ENCODE measurements at places on chromosomes 4 and X.
A peak's percentile ranks its signal among the peaks of the same experiment; 100 is the strongest.

- no peak for ATAC-seq
Measured at GRCh38 chr4:21915761-21916160, 32.8 kb downstream of the KCNIP4 start.

DNA sequence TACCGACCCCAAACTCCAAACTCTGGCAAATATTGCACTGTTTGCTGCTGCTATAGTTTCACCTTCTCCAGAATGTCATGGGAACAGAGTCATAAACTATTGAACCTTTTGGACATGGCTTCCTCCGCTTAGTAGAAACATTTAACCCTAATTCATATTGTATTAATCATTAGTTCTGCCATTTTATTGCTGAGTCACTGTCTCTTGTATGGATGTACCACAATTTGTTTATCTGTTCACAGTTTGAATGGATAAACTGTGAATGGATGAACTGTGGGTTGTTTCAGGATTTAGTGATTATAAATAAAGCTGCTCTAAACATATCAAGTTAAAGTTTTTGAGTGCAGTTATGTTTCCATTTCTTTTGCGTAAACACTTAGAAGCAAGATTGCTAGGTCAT lies 10.1 kb downstream of the ANXA10 start:
- no peak for ATAC-seq

GRCh38 chr4:117210551-117210950 lies 125.2 kb upstream of the TRAM1L1 start:
- no peak for ATAC-seq

- ATAC-seq = no peak
Measured at GRCh38 chrX:136916827-136917226, 36.3 kb upstream of the RBMX start.

DNA sequence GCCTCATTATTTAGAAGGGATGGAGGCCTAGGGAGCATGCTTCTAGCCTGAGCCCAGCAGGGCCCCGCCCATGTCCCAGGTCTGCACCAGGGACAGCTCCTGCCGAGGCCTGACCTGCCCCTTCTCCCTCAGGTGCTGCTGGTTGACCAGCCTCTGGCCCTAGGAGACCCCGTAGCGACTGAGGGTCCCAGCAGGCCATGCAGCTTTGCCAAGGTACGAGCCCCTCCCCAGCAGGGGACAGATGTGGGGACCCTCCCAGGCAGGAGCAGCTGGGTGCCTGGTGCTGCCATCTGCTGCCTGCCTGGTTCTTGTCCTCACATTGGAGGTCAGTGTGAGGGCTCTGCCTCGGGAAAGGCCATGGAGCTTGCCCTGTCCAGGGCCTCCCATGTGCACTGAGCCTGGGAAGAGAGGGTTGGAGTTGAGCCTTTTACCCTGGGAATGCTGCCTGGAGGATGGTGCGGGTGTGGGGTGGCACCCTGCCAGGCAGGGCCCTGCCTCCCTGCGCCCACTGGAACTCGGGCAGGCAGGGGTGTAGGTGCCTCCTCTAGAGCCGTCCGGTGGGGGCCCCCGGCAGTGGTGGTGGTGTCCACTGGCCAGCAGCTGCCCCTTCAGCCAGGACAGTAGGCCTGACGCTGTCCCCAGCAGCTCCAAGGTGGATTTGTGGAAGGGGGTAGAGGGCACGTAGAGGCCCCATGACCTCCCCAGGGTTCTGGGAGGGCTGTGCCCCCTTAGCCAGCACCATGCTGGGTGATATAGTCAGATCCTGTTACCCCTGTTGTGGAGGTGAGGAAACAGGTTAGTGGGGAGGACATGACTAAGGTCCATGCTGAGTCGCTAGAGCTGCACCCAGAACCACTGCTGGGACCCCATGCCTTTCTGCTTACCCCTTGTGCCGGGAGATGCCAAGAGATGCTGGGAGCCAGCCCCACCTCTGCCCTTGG lies 2.2 kb upstream of the MSANTD1 start:
- ATAC-seq = peak; percentile 14

DNA sequence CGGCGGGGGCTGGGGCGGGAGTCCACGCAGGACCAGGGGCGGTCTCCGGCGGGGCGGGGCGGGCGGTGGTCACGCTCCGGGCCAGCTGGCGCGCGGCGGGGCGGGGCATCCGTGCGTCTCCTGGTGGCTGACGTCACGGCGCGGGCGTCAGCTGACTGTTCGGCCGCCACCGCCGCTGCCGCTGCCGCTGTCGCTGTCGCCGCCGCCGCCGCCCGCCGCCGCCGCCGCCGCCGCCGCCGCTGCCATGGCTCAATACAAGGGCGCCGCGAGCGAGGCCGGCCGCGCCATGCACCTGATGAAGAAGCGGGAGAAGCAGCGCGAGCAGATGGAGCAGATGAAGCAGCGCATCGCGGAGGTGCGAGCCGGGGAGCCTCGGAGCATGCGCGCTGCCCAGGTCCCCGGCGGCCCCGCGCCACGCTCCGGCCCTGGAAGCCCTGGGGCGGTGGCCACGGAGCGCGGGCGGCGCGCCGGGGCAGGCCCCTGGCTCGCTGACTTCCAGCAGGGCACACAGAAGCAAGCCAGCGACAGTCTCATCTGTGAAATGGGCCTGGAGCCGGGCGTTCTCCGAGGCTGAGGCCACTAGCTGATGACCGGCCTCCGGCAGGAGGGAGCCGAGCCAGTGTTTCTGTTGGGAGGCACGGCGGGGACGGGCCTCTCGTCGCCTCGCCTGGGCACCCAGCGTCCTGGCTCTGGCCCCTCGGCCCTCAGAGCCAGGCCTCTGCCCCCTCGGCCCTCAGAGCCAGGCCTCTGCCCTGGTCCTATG lies at the start of gene FAM50A:
FAM50A (plus strand) TSS at position 150 of the 763 bp plus-strand sequence; CDS start at position 245, 95 bp downstream.
- ATAC-seq = peak; percentile 74

DNA sequence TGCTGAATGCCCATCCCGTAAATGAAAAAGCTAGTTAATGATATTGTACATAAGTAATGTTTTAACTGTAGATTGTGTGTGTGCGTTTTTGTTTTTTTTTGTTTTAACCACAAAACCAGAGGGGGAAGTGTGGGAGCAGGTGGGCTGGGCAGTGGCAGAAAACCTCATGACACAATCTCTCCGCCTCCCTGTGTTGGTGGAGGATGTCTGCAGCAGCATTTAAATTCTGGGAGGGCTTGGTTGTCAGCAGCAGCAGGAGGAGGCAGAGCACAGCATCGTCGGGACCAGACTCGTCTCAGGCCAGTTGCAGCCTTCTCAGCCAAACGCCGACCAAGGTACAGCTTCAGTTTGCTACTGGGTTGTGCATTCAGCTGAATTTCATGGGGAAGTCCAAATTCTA lies at the start of gene SPP1:
SPP1 (plus strand) TSS at position 249 of the 400 bp plus-strand sequence. CDS start 1,182 bp downstream, outside the sequence.
- peak; percentile 69 for ATAC-seq

GRCh38 chrX:791479-792034 lies 161.0 kb downstream of the SHOX start:
- no peak for ATAC-seq

DNA sequence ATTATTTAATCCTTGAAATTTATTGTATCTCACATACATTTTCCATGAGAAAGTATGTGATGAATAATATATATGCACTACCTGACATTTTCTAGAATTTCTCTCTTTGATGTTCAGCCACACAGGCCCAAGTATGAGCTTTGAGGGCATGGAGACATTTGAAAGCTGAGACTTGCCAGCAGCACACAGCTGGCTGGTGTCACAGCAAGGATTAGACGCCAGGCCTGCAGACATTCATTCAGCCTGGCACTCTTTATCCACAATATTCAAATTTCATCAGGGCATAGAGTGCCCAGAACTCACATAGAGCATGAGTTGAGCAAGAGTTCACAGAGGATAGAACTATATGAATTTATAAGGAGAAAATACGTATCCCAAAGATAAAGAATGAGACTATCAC lies 74.0 kb downstream of the GRIA2 start:
- ATAC-seq = no peak

DNA sequence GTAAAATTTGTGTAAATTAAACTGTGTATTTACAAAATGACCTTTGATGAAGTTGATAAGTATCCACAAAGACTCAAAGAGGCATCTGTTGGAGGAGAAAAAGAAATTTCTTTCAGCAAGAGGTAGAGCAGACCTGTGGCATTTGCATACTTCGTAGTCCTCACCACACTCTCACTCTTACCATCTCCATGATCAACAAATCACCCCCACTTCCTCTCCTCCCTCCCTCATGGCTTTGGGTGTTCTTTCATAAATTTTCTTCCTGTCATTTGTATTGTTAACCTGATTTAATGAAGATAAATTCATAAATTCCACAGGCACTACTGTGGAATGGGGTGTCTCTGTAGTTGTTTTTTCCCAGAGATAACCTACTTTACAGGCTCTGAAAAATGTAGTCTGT lies 366.5 kb downstream of the ZNF674 start:
- no peak for ATAC-seq

DNA sequence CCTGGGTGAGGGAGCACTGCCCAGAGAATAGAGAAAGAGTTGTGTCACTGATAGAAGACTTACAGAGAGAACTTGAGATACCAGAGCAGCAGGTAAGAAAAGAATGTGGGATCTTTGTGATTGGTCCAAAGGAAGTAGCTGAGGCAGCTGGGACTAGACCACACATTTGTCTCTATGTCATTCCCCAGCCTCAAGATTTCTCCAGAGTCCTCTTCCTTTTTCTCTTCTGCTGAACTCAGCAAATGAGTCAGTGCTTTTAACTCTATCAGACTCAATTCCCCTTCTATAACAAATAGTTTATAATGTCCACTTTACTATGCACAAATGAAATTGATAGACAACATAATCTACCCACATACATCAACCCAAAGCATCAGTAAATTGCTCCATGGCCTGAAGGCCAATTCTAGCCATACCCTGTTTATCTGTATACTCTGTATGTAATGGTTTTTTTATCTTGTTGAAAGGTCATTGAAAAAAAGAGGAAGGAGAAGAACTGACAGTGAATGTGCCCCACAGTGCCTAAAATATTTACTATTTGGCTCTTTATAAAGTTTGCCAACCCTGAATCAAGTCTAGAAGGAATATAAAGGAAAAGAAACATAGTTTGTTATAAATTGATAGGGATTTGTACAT lies 38.2 kb downstream of the ETDC start:
- no peak for ATAC-seq

- no peak for ATAC-seq
Measured at GRCh38 chr4:147780137-147780777, 48.4 kb downstream of the ARHGAP10 start.

- no peak for ATAC-seq
Measured at GRCh38 chr4:102560115-102560514, 59.0 kb downstream of the NFKB1 start.

DNA sequence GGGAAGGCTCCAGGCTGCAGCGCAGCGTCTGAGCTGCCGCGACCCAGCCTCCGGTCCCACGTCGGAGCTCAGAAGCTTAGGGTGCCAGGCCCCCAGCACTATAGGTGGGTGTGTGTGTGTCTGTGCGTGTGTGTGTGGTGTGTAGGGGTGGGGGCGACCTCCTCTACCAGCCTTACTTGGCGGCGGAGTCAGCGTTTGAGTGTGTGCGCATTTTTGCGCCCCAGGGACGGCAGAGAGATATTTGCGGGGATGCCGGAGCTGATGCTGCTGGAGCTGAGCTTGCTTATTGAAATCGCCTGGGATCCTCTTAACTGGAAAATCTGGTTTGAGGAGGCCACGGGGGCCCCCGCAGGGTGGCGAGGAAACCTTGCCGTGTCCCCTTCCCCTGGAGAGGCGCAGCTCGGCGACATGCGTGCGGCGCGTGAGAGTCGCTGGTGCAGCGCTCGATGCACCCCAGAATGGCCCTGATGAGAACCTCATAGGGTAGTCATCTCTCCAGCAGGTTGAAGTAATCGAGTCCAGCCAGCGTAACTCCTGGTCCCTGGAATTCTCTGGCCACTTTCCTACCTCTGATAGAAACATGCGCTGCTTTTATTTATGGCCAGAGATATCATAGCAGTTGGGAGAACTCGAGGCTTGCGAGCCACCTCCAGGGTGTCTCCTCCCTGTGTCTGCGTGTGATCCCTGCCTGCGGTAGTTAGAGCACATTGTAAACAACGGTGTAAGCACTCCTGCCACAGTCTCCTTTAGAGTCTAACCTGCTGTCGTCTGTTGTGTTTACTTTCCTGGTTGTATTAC lies 2.7 kb downstream of the ADGRL3 start:
- no peak for ATAC-seq

- ATAC-seq = no peak
Measured at GRCh38 chr4:11438647-11439046, 10.0 kb upstream of the HS3ST1 start.

DNA sequence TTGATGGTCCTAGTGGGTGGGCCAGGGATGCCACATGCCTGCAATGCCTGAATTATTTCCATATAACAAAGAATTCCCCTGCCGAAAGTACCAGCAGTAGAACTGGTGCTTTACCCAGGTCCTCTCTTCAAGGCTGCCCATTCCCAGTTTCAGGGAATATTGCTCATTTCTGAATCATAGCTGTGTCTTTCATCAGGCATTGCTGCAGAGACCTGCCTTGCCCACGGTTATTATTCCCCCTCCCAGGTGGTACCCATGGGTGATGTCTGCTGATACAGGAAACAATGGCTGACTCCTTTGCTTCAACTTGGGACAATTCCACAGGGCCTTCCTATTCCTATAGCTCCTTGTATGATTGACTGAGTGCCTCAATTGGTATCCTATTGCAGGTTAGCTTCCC lies 9.7 kb upstream of the IQCM start:
- no peak for ATAC-seq

- no peak for ATAC-seq
Measured at GRCh38 chr4:48197643-48198237, 63.7 kb upstream of the TXK start.

DNA sequence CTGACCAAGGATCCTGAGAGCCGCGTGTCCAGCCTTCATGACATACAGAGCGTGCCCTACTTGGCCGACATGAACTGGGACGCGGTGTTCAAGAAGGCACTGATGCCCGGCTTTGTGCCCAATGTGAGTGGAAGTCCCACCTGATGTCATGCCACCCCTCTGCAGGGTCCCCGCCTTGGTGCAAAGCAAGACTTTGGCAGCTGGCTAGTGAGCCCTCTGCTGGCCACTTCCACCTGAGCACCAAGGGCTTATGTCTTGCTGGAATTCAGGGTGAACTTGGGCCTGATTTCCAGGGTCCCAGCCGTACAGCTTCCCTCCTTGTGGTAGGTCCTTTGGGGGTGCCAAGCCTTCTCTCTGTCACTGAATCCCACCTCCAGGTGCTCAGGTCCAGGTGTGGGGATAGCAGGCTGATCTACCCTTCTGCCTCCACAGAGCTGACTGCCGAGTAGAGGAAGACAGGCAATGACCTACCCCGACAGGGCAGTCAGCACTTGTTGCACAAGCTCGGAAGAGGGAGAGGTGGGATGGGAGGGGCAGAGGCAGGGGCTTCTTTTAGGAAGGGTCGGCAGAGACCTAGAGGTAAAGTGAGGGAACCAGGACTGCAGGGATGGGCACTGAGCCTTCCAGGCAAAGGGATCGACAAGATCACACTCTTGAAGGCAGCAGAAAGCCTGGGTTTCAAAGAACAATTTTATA lies 248.1 kb downstream of the EVC2 start:
- ATAC-seq = 0 out of 3 replicates have a peak, but pooled peaks have one; percentile 26

DNA sequence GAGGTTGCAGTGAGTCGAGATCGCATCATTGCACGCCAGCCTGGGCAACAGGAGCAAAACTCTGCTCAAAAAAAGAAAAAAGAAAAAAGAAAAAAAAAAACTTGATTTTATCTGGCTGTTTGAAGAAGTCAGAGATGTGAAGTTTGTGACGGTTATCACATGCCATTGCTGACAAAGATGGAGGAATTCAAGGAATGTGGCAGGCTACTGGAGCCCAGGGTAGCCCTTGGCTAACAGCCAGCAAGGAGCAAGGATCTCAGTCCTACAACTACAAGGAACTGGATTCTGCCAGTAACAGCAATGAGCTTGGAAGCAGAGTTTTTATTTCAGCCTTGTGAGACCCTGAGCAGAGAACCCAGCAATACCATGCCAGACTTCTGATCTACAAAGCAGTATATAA lies 24.3 kb upstream of the TET2 start:
- ATAC-seq = no peak

- ATAC-seq = no peak
Measured at GRCh38 chr4:104501290-104501689, 6.6 kb upstream of the CXXC4 start.
